ENCODE measurements at places on chromosomes 4 and X.

- DNase-seq = peak; percentile 46
Observed at GRCh38 chr4:113052379-113052951, 3.0 kb downstream of the ANK2 start.

DNA sequence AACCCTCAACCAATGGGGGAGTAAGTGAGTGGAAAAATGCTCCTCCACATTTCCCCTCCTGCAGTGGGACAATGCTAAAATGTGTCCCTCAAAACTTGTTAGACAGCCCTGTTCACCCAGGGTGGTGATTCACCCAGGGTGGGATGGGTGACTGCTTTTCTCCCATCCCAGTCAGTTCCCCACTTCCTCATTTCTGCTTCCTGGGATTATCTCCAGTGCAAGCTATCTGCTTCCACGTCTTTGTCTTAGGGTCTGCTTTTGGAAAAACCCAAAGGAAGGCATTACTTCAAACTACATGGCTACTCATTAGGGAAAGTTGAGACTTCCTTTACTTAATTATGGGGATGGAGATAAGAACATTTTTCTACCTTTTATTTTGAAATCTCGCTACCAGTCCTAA lies 45.5 kb downstream of the ETNPPL start:
- DNase-seq = no peak

DNA sequence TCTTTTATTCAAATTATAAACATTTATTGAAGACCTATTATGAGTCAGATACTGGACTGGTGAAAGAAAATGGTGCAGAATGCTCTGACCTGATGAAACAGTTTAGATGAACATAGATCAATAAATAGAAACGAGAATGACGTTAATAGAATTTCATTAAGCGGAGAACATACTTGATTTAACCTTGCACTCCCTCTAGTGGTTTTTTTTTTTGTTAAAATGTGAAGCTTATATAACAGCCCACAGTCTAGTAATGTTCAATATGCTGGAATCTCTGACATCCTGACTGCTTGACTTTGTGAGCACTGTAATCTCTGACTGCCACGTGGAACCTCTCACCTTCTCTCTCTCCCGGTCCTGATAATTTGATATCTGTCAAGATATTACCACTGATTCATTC lies 32.3 kb downstream of the HDAC8 start:
- DNase-seq = peak; percentile 22

GRCh38 chrX:68363984-68364383 lies 69.3 kb downstream of the OPHN1 start:
- DNase-seq = no peak

DNA sequence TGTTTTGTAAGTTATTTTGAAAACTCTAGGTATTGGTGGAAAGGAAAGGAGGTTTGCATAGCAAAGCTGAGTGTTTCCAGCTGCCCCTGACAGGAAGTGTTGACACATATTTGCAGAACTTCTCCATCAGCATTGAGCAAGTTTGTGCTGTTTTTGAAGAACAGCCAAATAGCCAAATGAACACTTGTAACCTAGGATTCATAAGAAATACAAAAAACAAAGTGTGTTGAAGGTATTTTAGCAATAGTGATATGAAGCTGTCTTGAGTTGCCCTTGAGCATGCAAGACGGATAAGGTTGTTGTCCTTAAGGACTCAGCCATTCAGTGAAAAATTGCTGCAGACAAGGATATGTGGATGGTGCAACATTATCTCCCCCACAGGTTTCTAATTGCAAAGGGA lies 68.3 kb upstream of the PGM2 start:
- peak; percentile 71 for DNase-seq
